ENCODE measurements at places on chromosomes 5 and 9.

DNA sequence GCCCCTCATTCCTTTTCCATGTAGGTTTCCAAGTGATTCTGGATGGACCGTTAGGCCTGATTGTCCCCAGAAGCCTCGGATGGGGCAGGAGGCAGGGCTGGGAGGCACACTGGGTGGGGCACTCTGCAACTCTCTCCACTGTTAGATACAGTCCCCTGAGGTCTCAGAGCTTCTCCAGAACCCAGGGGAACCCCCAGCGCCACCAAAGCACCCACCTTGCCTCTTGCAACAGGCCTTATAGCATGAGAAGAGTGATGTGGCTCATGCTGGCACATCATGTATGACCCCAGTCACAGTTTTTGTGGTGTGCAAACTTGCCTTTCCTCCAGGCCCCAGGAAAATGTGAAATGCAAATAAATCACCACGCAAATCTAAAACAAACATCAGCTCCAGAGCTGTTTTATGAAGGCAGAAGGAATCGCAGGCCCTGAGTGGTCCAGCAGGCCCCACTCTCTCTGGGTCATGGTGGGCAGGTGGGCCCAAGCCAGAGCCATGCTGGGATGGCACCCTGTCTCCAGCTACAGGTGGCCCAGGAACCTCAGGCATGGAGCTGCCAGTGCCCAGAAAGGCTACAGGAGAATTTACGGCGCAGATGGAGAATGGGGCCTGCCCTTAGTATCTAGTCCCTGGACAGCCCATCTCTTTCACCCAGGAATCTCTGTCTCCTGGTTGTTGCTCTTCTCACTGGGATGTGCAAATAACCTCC is 36.3 kb upstream of the CDKN2AIPNL start:
- DNase-seq: no peak

GRCh38 chr9:77013206-77013931 is 6.1 kb upstream of the FOXB2 start:
- DNase-seq: no peak

DNA sequence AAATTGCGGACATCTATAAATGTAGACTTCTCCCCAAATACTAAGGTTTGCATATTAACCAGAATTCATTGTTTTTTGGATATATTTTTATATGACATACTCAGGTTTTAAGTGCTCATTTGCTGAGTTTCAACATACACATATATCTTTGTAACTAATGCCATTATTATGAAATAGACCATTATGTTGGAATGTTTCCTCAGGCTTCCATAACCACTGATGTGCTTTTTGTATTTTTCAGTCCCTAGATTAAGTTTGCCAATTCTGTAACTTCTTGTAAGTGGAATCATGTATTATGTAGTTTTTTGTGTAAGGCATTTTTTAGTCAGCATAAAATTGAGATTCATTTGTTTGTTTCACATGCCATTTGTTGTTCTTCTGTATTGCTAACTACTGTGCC is 32.1 kb downstream of the HSPA4 start:
- DNase-seq: no peak

- DNase-seq: no peak
Observed at GRCh38 chr5:67686746-67687145, 490.1 kb upstream of the CD180 start.

- no peak for DNase-seq
Observed at GRCh38 chr5:61301341-61302199, 30.5 kb upstream of the ZSWIM6 start.

DNA sequence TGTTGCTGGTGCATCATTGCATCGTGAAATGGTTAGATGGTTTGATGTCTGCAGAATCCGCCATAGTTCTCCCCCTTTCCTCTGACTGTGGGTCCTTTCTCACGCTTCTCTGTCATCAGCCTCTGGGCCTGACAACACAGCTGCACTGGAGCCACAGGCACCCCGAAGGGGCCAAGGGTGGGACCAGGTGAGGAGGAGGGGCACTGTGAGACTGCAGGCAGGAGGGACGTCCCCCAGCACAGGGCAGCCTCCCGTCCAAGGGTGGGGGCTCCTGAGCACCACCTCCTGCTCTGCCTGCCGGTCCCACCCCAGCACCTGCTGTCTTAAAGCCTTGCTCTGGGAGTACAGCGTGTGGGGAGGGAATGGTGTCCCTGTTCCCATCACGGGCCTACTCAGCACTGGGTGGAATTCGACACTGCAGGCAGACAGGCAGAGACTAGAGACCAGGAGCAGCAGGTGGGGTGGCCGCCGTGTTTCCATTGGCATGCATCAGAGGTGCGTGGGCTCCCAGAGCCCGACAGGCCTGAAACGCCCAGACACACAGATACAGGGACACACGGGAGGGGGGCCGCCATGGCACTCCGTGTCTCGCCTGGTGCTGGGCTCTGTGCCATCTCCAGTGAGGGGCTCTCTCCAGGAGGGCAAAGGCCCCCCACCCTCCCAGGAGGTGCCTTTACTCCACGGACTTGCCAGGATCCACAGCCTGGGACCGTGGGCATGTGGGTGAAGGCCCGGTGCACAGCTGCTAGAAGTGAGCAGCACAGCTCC is 15.0 kb downstream of the CACNA1B start:
- no peak for DNase-seq

DNA sequence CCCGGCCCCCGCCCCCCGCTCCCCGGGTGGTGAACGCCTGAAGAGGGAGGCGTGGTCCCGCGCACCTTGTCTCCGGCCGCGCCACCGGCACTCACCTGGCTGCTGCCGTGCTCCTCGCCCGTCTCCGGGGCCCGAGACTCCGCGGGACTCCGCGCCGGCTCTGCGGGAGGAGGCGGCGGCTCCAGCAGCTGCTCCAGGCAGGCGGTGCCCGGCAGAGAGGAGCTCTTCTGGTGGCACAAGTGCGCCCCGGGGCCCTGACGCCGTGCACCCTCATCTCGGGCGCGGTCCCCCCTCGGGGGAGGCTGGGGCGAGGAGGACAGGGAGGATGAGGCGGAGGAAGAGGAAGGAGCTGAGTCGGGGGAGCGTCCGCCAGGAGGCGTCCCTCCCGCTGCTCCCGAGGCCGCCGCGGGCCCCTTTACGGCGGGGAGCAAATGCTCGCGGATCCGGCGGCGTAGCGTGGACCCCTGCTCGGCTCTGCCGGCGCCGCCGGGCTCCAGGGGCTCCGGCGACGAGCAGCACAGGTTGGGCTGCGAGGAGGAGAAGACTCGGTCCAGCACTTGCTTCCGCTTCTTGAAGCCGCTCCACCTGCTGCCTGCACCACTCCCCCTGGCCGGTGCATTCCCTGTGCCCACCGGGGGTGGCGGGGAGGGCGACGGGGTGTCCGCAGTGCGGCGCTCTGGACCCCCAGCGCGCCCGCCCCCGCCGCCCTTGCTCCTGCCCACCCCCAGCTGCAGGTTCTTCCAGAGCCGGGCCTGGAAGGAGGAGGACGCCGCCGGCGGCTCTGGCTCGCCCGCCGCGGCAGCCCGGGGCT is 928 bp downstream of the MCTP1 start:
- no peak for DNase-seq

DNA sequence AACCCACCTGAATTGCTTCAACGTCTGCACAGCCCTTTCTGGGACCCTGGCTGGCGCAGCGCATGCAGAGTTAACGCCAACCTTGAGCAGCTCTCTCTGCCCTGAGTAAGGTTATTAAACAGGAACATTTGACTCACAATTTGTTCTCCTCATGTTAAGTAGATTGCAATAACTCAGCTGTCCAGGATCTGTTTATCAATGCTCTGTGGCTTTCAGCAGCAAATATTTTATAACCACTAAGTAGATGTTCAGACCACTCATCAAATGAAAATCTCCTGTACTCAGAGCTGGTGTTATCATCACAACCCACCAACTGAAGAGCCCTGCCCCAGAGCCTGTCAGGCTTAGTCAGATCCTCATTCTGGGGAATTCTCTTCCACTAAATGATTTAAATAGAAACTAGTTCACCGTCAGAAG is 403.0 kb downstream of the ZNF608 start:
- no peak for DNase-seq

GRCh38 chr5:61860978-61861377 is 445.0 kb upstream of the KIF2A start:
- no peak for DNase-seq

- DNase-seq: no peak
Observed at GRCh38 chr9:99515895-99516656, 294.0 kb downstream of the SEC61B start.

DNA sequence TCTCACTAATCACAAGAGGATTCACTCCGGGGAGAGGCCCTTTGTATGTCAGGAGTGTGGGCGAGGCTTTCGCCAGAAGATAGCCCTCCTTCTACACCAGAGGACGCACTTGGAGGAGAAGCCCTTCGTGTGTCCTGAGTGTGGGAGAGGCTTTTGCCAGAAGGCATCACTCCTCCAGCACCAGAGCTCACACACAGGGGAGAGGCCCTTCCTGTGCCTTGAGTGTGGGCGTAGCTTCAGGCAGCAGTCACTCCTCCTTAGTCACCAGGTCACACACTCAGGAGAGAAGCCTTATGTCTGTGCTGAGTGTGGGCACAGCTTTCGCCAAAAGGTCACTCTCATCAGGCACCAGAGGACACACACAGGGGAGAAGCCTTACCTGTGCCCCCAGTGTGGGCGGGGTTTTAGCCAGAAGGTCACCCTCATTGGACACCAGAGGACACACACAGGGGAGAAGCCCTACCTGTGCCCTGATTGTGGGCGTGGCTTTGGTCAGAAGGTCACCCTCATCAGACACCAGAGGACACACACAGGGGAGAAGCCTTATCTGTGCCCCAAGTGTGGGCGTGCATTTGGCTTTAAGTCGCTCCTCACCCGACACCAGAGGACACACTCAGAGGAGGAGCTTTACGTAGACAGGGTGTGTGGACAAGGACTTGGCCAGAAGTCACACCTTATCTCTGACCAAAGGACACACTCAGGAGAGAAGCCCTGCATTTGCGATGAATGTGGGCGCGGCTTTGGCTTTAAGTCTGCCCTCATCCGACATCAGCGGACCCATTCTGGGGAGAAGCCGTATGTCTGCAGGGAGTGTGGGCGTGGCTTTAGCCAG is 27.8 kb downstream of the NUTM2F start:
- DNase-seq: no peak

GRCh38 chr9:91783411-91783810 is 166.6 kb downstream of the ROR2 start:
- no peak for DNase-seq

- no peak for DNase-seq
Observed at GRCh38 chr9:4260661-4261060, 39.2 kb downstream of the GLIS3 start.

DNA sequence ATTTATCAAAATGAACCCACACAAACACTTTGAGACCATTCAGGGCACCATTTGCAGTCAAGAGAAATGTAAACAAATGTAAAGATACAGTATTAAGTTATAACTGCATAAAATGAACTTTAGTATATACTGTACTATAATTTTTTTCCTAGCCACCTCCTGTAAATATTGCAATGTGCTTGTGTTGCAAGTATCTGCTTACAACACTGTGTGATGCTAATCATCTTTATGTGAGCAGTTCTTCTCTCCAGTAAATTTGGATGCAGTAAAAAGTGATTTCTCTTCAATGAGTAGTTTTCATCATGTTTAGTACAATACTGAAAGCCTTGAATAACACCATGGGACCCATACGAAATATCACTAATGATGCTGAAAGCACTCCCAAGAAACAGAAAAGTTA is 9.4 kb downstream of the G3BP1 start:
- no peak for DNase-seq

DNA sequence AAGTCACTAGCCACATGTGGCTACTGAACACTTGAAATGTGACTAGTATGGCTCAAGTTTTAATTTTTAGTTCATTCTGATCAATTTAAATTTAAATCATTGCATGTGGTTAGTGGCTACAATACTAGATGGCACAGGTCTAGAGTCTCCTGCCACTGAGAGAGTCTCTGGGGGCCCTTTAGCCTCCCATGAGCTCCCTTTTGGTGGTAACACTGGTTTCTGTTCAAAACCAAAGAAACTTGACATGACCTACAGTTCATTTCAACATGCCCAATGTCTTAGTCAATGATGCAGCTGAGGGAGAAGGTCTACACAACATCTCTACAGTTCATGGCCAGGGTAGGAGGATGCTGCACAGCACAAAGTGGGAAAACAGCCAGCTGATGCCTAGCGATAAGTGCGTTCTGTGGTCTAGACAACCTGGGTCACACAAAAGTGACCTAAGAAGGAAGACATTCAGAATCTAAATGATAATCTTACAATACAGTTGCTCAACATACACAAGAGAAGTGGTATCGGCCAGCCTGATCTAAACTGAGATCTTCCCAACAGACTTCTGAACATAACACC is 121.0 kb downstream of the AUH start:
- DNase-seq: no peak

DNA sequence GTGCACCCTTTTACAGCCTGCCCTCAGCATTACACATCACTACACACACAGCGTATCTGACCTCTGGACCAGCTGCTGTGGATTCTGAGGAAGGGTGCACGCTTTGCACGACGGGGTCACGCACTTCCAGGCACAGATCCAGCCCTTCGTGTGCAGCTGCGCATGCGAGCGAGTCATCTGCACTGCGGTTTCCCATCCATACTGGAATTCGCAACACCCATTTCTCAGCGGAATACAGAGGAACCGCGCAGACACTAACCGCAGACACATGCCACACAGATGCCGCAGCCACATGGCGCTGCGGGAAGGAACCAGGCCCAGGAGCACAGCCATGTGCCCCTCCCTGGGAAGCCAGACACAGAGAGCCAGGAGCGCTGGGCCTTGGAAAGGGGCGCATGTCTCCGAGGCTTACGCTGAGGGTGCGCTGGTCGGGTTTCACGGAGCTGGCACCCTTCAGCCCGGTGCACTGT is 43.5 kb downstream of the PNPLA7 start:
- no peak for DNase-seq

GRCh38 chr5:102921341-102922044 is 166.4 kb downstream of the PAM start:
- no peak for DNase-seq

GRCh38 chr9:19677924-19678323 is 110.9 kb downstream of the SLC24A2 start:
- DNase-seq: no peak

GRCh38 chr9:28155067-28155466 is 581.8 kb upstream of the C9orf72 start:
- DNase-seq: no peak

DNA sequence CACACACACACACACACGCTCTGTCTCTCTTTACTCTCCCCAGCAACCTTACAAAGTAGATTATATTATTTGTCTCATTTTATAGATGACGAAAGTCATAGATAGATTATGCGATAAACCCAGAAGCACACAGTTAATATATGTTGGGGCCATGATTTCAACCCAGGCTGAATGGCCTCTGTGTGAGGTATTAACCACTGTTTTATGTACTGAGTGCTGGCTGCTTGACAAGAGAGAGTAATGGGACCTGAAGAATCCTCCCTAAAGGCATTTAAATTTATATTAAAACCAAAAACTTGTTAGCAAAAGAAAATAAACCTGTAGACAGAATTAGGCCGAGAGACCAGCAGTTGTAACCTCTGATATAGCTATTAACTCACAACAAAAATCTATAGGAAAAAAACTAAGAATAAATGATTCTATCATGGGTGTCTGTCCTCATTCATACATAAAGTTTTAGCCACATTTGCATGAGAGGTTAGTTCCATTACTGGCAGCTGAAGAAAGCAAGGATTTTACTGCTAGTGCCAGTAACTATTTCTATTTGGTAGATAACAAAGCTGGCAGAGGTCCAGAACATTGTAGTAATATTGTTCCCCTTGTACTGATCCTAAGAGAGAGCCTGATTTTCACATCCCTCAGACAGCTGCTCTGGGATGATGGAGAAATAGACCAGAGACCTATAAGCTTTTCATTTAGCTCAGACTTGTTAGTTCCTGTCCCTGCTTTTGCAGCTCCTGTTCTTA is 250.9 kb downstream of the ADGRV1 start:
- no peak for DNase-seq

- DNase-seq: no peak
Observed at GRCh38 chr5:135315386-135315785, 83.6 kb downstream of the MACROH2A1 start.

Measured in activated CD4-positive, alpha-beta T cell treated with anti-CD3 and anti-CD28 coated beads for 1 hour (primary cell).